ENCODE measurements at places on chromosomes 3 and 15. TPM values are rescaled to one million over a fixed set of nuclear protein-coding genes. Genes with fewer than 3 reads are reported as not detected.

GALNT15 gene
- total RNA-seq: 2.0 TPM

CHAC1 gene
- total RNA-seq: 2.0 TPM

FAN1 gene
- 25.5 TPM for total RNA-seq

EFL1 gene
- total RNA-seq: 15.9 TPM

NRG4 gene
- total RNA-seq: 0.09 TPM

GOLGA8T gene
- total RNA-seq: 0.27 TPM

SLC51B gene
- total RNA-seq: 0.71 TPM

LOXL1 gene
- total RNA-seq: 20.0 TPM

All from muscle of leg (tissue), 16 donors.